ENCODE measurements at places on chromosomes 13 and 19.

- no peak for DNase-seq
These were observed 578.8 kb downstream of the DCT start for GRCh38 chr13:93900731-93901130.

DNA sequence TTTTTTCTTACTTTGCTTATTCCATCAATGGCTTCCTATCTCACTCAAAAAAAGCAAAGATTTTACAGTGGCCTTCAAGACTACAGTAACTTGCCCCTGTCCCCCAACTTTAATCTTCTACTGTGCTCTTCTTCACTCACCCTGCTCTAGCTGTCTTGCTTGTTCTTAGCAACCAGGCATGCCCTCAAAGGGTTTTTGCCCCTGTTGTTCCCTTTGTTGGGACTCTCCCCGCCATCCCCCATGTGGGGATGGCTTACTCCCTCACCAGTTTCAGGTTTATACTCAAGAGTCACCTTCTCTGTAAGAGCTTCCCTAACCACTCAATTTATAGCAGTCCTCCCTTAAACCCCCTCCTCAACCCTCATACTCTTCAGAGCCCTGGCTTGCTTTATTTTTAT is 5.4 kb downstream of the MTMR6 start:
- DNase-seq = no peak

GRCh38 chr13:94534166-94534565 is 54.7 kb upstream of the DCT start:
- DNase-seq = no peak

DNA sequence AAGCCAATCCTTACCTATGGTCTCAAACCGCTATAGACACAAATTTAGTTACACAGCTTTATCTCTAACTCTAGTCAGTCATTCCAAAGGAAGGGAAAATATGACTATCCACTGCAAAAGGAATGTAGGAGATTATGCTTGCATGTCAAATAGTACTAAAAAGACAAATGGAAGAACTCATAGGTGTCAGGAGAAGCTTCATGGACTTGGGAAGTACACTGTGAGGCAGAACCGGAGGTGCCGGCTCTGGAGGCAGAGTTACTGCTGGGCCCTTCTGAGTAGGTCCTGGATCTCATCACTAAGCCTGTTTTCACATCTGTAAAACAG is 97.5 kb downstream of the FOXO1 start:
- DNase-seq = no peak

DNA sequence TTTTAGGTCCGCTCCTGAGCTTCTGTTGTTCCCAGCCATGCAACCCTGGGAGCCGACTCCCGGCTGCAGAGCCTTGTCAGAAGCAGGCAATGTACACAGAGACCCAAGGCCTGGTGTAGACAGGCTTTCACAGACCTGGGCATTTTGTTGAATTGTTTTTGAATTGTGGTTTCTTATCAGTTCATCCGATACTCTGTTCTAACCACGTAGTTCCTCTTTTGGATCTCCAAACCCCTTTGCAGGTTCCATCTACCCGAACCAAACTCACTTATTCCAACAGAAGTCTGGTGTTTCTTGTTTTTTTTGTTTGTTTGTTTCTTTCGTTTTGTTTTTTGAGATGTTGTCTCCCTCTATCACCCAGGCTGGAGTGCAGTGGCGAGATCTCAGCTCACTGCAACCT is 6.3 kb upstream of the NLRP2 start:
- DNase-seq = no peak

GRCh38 chr13:113729187-113730019 is 29.6 kb upstream of the TMEM255B start:
- no peak for DNase-seq

DNA sequence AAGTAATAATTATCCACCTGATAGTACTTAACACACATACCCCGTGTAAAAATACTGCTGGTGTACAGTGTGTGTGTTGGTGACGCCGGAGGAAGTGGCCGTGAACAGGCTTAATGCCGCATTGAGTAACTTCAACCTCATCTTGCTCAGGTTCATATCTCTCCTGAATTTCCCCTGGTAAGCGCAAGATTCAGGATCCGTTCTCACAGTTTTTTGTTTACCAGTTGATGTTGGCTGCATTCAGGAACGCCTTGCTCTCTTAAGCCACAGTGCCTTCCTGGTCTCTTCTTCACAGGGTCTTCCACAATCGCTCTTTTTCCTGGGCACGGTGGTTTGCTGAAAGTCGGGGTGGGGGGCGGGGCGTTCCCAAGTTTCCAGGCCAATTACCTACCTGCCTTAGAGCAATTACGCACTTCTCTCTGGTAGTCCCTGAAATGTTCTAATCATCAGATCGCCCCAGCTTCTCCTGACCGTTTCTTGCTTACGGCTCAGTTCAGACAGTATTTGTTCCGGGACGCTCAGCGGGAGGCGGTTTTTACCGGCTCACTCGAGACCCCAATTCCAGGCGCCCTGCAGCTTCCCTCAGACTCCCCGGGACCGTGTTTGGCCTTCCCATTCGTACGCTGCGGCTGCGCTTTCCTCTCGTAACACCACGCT is 706 bp upstream of the DNAJC3 start:
- no peak for DNase-seq

GRCh38 chr19:19098703-19099632 is 35.2 kb downstream of the SLC25A42 start:
- no peak for DNase-seq

- DNase-seq = no peak
These were observed 378.4 kb downstream of the KCNRG start for GRCh38 chr13:50393628-50394027.

GRCh38 chr13:101454767-101455166 is 2.3 kb downstream of the ITGBL1 start:
- no peak for DNase-seq

- DNase-seq = no peak
These were observed 8.8 kb downstream of the RRAS start for GRCh38 chr19:49631014-49631588.

DNA sequence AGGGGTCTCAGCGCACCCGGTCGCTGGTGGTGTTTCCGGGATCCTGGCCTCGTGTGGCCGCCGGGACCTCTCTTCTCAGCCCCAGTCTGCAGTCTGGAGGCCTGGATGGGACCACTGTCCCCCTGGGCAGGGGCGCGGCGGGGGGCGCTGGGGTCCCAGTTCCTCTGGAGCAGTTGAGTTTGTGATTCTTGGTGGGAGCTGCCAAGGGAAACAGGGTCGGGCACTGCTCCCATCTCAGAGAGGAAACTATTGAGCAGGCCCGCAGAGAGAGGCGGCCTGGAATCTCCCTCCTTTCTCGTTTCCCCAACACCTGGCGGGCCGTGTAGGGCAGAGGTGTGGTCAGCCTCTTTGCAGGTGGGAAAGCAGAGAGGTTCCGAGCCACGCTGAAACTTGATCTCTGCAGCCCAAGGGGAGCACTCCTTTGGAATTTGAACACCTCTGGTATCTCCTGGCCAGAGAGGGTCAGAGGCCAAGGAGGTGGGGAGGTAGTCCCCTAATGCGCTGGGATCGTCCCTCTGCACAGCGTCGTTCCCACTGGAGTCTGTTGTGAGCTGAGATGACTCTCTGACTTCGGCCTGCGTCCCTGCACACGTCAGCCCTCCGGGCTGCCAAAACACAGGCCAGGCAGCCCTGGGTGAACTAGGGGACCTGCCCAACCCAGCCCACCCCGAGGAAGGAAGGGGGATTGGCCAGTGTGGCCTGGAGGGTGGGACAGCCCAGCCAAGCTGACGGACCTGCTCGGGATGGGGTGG is 741 bp downstream of the PLEKHF1 start:
- no peak for DNase-seq

GRCh38 chr13:50358231-50359040 is 343.2 kb downstream of the KCNRG start:
- no peak for DNase-seq

- no peak for DNase-seq
These were observed 816 bp upstream of the PRKD2 start for GRCh38 chr19:46717716-46718143.

GRCh38 chr13:73254827-73255226 is 196.0 kb downstream of the KLF5 start:
- DNase-seq = no peak

DNA sequence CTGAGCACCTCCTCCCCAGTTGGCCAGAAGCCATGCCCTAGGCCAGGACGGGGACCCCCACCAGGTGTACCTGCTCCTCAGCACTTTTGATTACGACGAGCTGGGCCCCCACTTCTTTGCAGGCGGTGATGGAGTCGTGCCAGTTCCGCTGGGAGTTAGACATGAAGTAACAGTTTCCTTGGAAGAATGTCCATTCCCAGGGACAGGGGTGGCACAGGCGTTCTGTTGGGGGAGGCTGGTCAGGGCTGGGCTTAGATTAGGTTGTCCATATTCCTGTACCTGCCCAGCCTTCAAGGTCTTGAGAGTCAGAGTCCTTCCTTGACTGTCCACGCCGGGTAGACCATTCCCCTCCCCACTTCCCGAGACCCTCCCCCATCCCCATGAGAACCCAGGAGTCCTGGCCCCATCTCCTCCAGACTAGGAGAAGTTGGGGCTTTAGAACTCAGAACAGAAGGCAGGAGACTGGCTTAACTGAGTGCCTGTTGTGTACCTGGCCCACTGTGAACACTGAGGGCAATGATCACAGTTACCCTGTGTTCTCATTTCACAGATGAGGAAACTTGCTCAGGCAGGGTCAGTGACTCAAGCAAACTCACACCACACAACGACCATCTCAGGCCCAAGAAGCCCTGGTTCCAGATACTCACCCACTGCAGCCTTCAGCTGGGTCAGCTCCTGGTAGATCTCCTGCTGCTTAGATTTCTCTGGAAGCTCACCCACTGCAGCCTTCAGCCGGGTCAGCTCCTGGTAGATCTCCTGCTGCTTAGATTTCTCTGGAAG is 2.3 kb downstream of the CD209 start:
- DNase-seq = no peak

DNA sequence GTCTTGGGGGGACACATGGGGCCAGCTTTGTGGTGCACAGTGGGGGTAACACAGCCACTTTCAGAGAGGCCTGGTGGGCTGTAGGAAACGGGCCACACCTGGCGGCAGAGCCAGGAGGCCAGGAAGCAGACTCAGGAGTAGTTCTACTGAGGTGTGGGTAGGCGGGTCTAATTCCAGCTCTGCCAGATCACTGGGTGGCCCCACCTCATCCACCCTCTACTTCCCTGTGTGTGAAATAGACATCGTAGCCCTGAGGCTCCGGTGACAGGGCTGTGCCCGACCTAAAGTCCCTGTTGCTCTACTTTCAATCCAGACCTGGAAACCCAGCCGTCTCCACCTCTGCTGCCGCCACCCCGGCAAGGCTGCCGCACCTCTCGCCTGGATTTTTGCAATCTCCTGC is 4.0 kb downstream of the NKPD1 start:
- DNase-seq = no peak

DNA sequence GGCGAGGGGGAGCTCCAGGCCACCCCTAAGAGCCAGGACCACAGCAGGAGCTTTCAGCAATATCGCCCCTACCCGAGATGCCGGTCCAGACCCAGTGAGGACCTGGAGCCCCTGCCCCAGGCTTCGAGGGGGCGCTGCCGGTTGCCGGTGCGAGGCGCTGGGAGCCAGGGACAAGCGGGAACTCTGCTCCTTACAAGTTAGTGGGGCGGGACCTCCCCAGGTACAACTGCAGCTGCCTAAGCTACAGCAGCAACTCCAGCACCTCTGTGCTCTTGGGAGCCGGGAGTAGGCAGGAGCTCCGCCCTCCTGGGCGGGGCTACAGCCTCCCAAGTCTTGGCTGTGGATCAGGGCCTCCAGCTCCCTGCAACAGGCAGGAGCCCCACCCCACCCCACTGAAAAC is 15.2 kb upstream of the TSC22D1 start:
- no peak for DNase-seq

DNA sequence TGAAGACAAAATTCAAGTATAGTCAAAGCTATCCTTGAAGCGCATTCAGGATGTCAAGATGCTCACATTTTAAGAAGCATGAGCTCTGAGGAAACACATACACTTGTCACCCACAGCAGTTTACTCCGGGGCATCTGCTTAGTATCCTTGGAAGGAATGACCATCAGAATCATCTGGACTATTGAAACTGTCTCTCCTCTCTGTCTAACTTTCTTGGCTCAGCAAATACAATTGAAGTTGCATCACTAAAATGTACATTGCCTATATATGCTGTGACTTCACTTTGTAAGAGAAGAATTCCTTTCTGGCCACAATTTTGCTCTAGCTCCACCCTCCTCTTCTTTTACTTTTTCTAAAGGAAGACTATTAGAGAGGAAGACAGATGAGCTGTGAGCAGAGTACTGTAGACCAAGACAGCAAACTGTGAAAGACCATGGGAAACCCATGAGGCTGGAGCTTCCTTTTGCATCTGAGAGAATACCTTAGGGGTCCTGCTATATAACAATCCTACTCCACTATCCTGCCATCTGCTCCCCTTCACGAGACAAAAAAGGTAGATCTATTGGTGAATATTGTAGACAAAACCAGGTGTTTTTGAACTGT is 906.3 kb downstream of the PCDH9 start:
- DNase-seq = no peak

- peak; percentile 84 for DNase-seq
These were observed at the start of gene FIZ1 for GRCh38 chr19:55599468-55599841. Gene FIZ1, minus strand, starts transcription at chr19:55599517. Its CDS starts 1,652 bp downstream, at chr19:55597865.

DNA sequence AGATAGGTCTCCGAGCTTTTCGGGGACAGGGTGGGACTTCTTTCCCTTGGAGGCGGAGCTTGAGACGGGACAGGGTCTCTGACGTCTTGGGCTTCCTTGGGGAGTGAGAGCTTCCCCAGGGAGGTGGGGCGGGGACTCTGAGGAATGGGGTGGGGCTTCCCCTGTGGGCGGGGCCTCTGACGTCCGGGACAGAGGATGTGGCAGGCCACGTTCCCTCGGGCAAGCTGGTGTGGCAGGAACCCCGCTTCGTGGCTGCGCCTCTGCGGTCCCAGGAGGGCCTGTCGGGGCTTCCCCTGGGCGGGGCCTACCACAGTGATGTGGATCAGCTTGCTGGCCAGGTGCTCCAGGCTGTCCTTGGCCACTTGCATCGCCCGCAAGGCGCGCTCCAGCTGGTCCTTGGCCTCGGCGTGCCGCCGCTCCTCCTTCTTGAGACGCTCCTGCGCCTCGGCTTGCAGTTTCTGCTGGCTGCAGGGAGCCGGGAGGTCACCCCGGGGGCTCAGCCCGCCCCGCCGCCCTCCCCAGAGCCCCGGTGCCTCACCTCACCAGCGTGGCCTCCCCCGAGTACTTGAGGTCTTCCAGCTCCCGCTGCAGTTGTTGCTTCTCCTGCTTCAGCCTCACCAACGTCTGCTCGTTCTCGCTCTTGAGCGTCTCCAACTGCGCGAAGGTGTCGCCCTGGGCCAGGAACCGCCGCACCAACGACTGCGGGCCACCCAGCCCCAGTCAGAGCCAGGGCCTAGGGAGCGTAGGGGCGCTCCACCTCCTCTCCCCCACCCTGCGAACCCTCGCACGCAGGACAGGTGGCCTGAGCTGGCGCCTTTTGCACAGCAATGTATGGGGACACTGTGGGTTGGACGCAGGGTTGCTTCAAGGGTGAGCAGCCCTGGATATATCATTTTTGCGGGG is 3.3 kb upstream of the RGL3 start:
- DNase-seq = peak; percentile 27

GRCh38 chr13:75789451-75790197 is 153.5 kb downstream of the LMO7 start:
- no peak for DNase-seq

GRCh38 chr13:75299246-75299645 is 182.7 kb downstream of the TBC1D4 start:
- no peak for DNase-seq

All from activated naive CD4-positive, alpha-beta T cell (primary cell).